ENCODE measurements at places on chromosomes 2 and 18. TPM values are rescaled to one million over a fixed set of nuclear protein-coding genes. Genes with fewer than 3 reads are reported as not detected.

DNA sequence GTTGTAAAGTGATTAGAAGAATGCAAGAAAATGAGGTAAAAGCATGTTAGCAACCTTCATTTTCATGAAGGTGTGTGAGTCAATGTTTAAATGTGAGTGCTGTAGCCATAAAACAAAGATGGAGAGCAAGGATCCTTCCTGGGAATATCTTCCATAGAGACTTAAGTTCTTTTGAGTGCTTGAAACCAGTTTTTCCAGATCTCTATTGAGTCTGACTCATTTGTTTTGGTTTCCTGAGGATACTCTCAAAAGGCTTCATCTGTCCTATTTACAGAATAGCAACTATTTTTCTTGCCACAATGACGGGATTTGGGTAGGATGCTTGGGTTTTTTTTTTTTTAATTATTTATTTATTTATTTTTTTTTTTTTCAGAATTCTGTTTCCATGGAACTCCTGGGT is 45.9 kb upstream of the ASB1 start:
- no peak overlapping the region for H3K4me3 ChIP-seq
- H3K27ac ChIP-seq, result no peak overlapping the region
- no peaks in the 10 kb centered on the region for H3K4me1 ChIP-seq
- peaks cover 8% of the 10 kb centered on the region for H3K36me3 ChIP-seq
- H3K27me3 ChIP-seq, result no peaks in the 10 kb centered on the region
- no peak for DNase-seq

DNA sequence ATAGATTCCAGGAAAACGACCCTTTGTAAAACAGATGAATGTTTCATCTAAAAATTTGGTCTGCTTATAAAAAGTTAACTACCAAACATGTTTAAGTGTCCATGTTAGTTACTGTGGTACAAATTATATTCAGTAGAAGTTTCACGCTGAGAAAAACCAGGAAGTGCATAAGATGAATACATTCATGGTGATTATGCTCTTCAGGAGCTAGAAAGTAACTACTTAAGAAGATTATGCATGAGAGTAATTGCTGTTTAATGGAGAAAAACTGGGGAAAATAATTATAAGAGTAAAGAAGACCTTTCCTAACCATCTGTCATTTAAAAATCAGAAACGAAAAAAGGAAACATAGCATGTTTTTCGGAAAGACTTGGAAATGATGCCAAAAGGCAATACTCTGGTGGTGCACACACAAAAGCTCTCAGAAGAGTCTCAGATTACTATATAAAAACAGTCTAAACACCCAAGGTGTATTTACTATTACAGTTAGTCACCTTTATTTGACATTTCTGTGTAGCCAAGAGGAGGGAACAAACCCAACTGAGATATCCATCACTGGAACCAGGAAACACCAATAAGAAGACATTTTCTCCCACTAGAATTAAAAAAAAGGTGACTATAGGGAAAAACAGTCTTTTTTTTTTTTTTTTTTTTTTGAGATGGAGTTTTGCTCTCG is 38.8 kb upstream of the METTL21A start:
- no peak overlapping the region for H3K4me3 ChIP-seq
- H3K36me3 ChIP-seq, result no peaks in the 10 kb centered on the region
- no peaks in the 10 kb centered on the region for H3K4me1 ChIP-seq
- no peak for DNase-seq
- no peaks in the 10 kb centered on the region for H3K27me3 ChIP-seq
- no peak overlapping the region for H3K27ac ChIP-seq

DNA sequence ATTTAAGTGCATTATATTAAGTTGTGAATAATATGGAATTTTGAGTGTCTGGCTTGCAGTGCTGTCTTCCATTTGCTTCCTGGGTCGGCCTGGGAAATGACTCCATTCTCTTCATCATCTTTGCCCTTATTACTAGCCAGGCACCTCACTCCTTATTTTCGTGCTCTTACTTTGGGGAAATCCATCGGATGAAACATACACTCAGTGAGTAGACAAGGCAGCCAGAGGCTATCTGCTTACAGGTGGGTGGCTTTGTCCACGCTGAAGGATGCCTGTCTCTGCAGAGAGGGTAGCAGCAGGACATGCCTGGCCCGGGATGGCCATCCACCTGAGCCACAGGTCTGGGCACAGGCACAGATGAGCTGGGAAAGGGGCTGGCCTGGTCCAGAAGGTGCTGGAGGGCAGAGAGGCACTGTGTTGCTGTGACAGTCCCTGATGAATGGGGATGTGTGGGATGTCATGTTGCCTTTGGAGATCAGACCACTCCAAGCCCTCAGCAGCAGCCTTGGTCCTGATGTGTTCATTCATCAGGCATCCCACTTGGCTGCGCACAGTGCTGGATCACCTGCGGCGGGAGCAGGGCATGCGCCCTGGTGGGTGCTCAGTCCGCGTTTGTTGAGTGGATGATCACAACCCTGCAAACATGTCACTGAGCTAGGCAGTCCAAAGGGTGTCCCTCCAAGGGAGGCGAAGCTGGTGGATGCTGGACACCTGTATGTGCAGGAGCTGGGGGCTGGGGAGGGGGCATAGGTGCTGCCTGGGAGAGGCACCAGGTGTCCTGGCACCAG is 236.0 kb downstream of the LDLRAD4 start:
- peaks cover 24% of the 10 kb centered on the region for H3K4me1 ChIP-seq
- no peak overlapping the region for H3K27ac ChIP-seq
- H3K36me3 ChIP-seq, result no peaks in the 10 kb centered on the region
- DNase-seq, result no peak

- no peak for DNase-seq
- H3K4me3 ChIP-seq, result no peak overlapping the region
- H3K27me3 ChIP-seq, result no peaks in the 10 kb centered on the region
- no peaks in the 10 kb centered on the region for H3K4me1 ChIP-seq
- H3K27ac ChIP-seq, result no peak overlapping the region
These were observed 128.4 kb downstream of the TTC27 start for GRCh38 chr2:32756074-32756727.

- H3K4me1 ChIP-seq, result no peaks in the 10 kb centered on the region
- no peak for DNase-seq
These were observed 46.2 kb downstream of the TWSG1 start for GRCh38 chr18:9380621-9381395.

- H3K27ac ChIP-seq, result no peak overlapping the region
- no peak overlapping the region for H3K4me3 ChIP-seq
- H3K4me1 ChIP-seq, result no peaks in the 10 kb centered on the region
These were observed 56.3 kb upstream of the MYO3B start for GRCh38 chr2:170121689-170122088.

The TDRD15 gene
- total RNA-seq, result not detected

DNA sequence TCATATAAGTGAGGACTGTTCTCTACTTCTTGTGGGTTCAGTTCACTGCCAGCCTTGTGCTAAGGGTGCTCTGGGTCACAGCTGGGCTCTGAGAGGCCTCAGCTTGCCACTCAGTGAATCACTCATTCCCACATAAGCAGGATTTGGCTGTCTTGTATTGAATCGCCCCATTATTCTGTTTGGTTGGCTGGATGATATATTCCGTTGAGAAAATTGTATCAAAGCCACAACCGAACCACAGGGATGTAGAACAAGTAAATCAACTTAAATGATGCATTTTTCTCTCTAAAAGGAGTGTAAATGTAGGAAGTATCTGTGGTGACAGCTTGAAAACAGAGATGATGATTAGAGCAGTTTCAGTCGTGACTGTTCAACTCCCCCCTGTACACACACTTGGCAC is 39.6 kb downstream of the TTC39C start:
- no peak for DNase-seq
- H3K36me3 ChIP-seq, result no peaks in the 10 kb centered on the region
- no peak overlapping the region for H3K27ac ChIP-seq
- H3K27me3 ChIP-seq, result no peaks in the 10 kb centered on the region
- H3K4me3 ChIP-seq, result no peak overlapping the region
- H3K4me1 ChIP-seq, result no peaks in the 10 kb centered on the region

DNA sequence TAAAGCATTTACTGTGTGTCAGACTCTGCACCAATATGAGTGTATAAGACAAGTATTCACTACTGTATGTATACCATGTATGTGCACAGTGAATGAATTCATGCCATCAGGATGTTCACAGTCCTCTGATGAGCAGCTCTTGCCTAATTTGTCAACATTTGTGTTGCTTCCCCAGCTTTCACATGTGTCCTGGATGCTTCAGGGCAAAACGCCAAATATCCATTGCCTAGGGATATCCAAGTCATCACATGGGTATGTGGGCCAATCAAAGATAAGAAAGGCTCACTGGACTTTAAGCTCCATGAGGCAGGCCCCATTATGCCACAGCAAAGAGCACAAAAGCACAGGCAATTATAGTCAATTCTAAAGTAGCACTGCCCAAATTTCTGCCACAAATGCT is 134.2 kb upstream of the CHAC2 start:
- no peaks in the 10 kb centered on the region for H3K27me3 ChIP-seq
- no peaks in the 10 kb centered on the region for H3K4me1 ChIP-seq
- no peaks in the 10 kb centered on the region for H3K36me3 ChIP-seq
- DNase-seq, result no peak
